DMS79 (cell line): ENCODE measurements at places on chromosomes 16 and 17.

DNA sequence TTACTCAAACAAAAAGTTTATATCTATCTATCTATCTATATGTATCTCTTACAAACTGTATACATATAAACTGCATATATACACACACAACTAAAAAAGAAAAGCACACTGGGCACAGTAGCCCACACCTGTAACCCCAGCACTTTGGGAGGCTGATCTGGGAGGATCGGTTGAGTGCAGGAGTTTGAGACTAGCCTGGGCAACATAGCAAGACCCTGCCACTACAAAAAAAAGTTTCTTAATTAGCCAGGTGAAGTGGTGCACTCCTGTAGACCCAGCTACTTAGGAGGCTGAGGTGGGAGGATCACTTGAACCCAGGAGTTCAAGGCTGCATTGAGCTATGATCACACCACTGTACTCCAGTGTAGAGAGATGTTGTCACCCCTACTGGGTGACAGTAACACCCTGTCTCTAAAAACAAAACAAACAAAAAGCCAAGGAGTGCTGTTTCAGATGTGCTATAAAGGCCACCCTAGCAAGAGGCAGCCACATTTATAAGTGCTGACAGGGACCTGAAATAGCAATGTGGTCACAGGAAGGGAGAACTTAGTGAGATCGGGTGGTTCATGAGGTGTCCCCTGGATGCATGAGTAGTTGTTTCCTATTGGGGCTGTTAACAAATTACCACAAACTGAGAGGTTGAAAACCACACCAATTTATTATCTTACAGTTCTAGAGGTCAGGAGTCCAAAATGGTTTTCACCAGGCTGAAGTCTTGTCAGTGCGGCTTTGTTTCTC lies 4.8 kb downstream of the CD2BP2 start:
- no peak for DNase-seq

DNA sequence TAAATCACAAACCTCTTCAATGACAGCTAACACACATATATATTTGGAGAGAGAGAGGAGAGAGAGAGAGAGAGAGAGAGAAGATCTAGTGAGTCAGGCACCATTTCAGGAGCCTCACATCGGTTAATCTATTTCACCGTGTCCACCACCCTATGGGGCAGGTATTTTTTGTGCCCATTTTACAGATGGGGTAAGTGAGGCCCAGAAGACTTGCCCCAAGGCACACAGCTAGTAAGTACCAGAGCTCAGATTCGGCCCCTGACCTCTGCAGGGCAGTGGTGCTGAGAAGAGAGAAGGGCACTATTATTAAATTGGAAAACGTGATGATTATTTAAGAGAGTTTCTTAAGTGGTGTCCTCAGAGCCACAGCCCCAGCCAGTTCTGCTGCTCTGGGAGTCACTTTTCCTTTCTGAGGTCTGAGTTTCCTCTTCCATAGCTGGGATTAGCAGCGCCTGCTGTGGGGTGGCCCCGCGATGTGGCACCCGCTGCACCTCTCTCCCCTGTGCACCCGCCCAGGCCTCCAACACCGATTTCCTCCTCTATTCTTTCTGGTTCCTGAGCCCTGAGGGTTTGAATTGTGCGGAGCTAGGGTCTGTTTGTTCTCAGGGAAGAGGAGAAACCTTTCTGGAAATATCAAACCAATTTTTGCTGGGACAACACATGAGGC lies 303.9 kb downstream of the IRF8 start:
- no peak for DNase-seq

- no peak for DNase-seq
Observed at GRCh38 chr16:76583945-76584344, 306.7 kb downstream of the CNTNAP4 start.

DNA sequence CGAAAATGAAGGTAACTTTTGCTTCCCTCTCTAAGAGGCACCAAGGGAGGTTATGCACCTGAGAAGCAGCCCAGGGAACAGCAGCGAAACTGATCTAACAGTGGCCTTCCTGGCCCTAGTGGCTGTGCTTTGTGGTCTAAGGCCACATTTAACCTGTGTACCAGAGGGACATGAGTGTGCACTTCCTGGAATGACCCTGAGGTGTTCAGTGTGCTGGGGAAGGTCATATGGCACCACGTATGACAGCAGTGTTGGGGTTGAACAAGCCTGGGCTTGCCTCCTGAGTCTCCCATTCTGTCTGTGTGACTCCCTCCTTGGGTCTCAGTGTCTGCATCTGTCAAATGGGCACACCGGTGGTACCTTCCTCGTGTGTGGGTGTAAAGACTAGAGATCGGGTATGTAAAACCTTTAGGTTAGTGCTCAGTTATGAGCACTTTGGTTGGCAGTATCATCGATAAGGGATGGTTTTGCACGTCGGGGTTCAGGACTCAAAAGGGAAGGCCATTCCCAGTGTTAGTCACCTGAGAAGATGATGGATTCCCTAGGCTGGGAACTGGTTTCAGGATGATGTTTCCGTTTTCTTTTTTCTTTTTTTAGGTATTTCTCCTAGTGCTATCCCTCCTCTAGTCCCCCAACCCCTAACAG lies 31.9 kb downstream of the PLCG2 start:
- no peak for DNase-seq

GRCh38 chr16:49461517-49461951 lies 87.9 kb downstream of the C16orf78 start:
- no peak for DNase-seq

GRCh38 chr17:13862346-13862745 lies 207.0 kb upstream of the COX10 start:
- DNase-seq = no peak

GRCh38 chr17:56880133-56880532 lies 33.7 kb downstream of the TRIM25 start:
- no peak for DNase-seq

GRCh38 chr16:92431-93339 lies 14.7 kb downstream of the MPG start:
- DNase-seq = peak; percentile 94

- no peak for DNase-seq
Observed at GRCh38 chr16:58177353-58177710, 20.6 kb downstream of the CSNK2A2 start.

GRCh38 chr17:9520649-9521048 lies 55.0 kb downstream of the STX8 start:
- no peak for DNase-seq

DNA sequence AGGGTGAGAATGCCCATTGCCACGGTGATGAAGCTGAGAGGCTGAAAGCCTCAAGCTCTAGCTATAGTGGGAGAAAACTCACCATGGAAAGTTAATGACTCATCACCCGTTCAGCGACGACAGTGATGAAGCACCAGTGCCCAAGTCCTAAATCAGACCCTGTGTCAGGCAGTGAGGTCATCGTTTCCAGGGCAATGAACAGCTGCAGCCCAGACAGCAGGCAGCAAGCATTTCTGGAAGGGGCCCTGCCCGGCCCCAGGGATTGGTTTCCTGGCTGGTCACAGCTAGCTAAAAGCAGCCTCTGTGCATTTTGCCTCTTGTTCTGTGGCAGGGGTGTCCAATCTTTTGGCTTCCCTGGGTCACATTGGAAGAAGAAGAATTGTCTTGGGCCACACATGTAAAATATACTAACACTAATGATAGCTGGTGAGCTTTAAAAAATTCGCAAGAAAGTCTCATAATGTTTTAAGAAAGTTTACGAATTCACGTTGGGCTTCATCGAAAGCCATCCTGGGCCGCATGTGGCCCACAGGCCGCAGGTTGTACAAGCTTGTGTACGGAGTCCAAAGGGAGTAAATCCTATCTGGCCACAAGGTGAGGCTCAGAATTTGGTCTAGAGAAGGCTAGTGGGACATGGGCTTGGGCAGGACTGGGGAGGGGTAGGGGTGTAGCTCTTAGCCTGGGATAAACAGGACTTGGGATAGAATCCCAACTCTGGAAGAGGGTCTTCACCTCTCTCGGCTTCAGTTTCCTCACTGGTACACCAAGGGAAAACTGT lies 40.6 kb downstream of the MIS12 start:
- DNase-seq = no peak
